KG1 (cell line): ENCODE measurements at places on chromosomes 12 and 14.

DNA sequence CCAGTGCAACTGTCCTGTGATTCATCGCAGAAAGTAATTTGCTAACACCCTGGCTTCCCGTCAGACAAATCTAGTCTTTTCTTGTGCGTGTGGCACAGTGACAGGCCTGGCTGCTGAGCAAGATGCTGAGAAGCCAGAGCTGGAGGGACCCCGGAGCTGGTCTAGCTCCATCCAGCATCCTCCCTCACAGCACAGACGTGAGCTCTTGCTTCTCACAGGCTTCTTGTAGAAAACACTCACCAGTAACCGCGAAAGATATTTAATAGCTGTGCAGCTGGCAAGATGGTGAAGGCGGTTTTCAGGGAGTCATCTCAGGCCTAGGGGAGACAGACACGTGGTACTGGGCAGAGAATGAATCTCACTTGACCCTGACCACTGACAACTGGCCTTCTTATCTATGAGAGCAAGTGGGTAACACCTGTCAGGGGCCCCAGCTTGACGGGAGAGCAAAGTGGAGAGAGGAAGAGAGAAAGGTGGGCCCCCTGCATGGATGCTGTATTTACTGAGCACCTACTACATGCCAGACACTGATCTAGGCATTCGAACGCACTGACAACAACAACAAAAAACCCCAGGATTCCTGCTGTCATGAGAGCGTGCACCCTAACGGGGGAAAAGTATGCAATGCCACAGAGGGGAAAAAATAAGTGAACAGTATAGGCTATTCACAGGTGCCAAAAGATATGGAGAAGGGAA lies 63.3 kb downstream of the CCDC88C start:
- DNase-seq, result no peak

DNA sequence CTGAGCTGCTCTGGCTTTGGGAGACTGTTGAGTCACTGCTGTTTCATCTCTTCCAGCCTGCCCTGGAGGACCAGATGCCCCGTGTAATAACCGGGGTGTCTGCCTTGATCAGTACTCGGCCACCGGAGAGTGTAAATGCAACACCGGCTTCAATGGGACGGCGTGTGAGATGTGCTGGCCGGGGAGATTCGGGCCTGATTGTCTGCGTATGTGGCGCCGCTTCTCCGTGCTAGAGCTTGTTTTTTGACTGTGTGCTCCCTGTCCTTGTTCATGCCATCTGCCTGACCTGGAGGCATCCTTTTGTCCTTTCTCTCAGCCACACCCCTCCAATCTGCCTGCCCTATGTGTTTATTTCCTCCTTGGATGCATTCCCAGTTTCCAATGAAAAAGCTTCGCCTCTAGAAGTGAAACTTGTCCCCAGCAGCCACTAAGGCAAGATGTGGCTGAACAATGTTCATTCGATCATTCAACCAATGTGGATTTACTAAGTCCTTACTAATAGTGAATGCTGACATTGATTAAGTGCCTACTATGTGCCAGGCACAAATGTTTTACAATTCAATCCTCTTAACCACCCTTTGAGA lies 98.6 kb downstream of the NT5DC3 start:
- no peak for DNase-seq

- DNase-seq, result no peak
These were observed 5.0 kb upstream of the NPAS3 start for GRCh38 chr14:32933629-32934072.

DNA sequence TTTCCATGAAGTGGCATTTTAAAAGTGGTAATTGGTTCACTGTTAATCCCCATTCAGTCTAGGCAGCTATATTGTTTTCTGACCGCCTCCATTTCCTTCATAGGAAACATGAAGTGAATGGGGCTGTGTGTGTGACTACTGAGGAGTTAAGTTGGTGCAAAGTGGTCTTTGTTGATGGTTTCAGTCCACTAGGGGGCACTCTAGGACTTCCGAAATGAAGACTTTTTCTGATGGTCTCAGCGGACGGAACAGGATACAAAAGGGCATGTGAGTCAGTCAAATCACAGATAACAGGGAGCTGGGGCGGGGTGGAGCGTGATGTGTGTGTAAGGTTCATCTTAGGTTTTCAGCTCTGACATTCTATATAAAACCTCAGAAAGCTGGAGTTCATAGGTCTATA lies 240.1 kb upstream of the OR4E1 start:
- peak; percentile 43 for DNase-seq

DNA sequence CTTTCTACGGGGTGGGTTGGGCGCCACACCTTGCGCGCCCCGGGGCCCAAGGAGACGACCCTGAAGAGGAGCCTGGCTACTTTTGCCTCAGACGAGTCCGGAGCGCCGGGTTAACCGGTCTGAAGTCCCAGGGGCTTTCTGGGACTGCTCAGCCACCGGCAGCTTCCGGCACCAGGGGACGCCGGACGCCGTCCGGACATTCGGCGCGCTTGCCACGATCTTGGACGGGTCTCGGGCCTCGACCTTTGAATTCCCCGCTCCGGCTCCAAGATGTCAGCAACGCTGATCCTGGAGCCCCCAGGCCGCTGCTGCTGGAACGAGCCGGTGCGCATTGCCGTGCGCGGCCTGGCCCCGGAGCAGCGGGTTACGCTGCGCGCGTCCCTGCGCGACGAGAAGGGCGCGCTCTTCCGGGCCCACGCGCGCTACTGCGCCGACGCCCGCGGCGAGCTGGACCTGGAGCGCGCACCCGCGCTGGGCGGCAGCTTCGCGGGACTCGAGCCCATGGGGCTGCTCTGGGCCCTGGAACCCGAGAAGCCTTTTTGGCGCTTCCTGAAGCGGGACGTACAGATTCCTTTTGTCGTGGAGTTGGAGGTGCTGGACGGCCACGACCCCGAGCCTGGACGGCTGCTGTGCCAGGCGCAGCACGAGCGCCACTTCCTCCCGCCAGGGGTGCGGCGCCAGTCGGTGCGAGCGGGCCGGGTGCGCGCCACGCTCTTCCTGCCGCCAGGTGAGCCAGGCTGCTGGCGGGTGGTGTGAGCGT lies at the start of gene ACOT4:
TSS of gene ACOT4 (plus strand) at position 184 of the 760 bp plus-strand sequence. CDS start at position 271, 87 bp downstream.
- DNase-seq, result no peak

DNA sequence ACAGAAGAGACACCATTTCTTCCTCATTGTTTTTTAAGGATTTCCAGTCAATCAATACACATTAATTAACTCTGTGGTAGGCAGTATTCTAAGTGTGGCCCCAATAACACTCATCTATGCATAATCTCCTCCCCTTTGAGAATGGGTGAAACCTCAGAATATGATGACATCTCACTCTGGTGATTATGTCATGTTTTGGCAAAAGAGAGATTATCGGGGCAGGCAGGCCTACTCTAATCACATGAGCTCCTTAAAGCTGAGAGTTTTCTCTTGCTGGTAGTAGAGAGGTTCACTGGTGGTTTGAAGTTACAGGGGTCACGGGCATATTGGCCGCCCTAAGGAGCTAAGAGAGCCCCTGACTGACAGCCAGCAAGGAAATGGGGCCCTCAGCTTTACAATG lies 7.1 kb upstream of the LGMN start:
- no peak for DNase-seq

- DNase-seq, result peak; percentile 46
These were observed 606.5 kb downstream of the GALC start for GRCh38 chr14:87386524-87386923.

- no peak for DNase-seq
These were observed 229.1 kb upstream of the RTL1 start for GRCh38 chr14:101132588-101132987.

DNA sequence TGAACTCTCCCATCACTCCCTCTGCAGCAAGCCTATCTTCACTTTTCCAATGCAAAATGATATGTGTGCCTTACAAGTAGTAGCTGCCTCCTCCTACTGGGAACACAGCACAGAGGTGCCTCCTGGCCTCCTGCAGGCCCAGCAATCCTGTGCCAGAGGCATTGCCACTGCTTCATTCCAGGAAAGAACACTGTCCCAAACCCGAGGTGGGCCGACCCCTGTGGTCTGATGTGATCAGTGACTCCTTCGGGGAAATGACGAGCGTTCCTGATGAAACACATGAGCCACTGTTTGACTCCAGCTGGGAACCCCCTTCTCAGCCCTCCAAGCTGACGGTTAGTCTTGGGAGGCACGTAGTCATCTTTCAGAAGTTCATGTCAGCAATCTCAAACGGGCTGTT lies 19.5 kb downstream of the PSMC1 start:
- no peak for DNase-seq

GRCh38 chr14:35883677-35884293 lies 57.6 kb downstream of the BRMS1L start:
- DNase-seq, result no peak

DNA sequence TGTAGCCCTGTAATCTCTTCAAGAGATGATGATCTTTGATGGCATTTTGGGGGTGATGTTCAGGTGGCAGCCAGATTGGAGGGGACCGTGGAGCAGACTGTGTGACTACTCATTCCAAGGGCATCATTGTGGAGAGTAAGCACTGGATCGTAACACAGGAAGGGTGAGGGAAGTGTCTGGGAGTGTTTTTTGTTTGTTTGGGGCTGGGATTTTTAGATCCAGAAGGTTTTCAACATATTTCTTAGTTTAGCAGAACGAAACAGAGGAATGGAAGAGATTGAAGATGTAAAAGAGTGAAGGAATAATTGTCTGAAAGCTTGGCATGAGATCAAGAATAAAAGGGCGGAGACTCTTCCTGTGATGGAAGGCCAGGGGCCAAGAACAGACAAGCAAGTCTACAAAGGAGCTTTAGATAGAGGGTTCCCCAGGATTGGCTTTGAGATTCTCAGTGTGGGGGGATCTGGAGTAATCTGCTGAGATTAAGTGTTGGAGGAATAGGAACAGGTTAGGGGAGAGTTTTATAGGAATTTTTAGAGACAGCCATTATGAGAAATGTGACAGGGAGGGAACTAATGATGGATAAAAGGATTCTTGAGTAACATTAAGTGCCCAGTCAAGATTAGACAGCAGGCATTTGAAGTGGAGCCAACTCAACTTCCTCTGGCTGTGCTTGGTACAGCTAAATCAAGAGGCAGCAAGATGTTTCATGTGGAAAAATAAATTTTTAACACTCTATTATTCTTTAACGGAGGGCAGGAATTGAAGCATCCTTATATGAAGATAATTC lies 79.7 kb upstream of the REP15 start:
- no peak for DNase-seq

DNA sequence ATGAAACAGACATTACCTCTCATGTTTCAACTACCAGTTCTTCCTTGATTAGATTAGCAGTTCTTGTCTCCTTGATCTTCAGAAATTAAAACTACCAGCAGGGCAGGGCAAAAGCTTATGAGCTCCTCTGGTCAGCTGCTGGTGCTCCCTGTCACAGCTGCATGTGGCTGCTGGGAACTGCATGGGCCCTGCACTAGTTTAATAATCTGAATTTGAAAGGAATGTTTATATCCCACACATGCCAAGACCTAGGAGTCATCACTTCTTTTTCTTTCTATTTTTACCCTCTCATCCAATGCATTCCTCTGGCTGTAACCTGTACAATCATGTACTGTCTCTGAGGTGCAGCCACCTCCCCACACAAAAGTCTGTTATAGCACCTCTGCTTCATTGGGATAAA lies 73.9 kb downstream of the ARMH4 start:
- no peak for DNase-seq

DNA sequence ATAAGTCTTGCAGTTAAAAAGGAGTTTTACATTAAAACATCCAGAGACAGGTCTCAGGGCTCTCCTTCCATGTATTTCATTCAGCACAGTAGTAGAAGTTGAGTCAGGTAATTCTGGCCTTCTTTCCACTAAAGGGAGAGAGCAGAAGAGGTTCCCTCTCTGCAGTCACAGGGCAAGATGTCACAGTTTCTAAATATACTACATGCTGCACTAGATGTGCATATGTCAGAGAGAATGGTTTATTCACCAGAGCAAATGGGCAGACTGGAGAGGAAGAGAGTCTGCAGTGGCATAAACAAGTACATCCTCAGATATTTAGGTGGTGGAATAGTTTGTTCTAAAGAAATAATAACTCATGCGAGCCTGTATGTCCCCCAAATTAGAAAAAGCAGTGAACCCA lies 132.0 kb downstream of the KICS2 start:
- no peak for DNase-seq

DNA sequence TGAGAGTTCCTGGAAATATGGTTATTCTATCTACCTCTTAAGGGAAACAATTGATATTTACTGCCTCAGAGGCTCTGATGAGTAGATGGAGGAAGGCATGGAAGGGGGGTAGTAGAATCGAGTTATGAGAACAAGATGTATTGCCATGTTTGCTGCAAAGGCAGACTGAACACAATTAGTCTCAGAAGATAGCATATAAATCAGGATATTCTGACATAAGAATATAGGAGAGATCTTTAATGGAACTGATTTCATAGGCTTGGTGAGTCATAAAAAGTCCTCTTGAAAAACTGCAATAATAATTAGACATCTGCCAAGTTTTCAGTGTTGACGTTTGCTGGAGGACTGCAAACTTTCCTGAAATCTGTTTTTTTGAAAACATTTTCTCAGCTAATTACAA lies 636.1 kb downstream of the TMTC2 start:
- DNase-seq, result no peak

- no peak for DNase-seq
These were observed 123.0 kb downstream of the CPNE8 start for GRCh38 chr12:38782359-38782758.

DNA sequence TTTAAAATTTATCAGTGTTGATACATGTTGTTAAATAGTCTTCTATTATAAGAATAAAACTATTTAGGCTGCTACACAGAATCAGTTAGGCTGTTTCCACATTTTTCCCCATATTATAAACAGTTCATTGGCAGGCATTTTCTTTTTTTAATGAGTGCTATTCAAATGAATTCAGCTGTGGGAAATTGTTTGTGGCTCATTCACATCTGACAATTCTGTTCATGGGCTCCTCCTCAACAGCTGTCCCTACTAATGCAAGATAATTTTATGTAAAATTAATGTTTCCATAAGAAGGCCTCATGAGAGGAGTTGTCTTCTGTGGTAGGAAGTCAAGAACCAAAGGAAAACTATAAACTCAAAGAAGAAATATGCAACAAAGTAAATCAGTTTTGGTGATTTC lies 218.0 kb downstream of the PPFIA2 start:
- no peak for DNase-seq

DNA sequence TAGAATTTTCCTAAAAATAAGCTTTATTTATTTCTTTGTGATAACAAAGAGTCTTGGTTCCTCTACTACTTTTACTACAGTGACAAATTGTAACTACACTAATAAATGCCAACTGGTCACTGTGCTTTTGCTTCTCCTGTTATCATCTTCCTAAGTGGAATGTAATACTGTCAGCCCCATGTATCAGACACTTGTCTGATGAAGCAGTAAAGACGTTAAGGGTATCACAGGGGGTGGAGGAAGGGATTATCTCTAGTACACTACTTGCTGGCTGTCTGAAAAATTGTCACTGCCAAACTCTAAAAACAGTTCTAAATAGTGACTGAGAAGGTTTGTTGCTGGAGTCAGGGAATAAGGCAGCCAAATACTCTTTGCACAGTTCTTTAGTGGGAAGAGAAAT lies 11.3 kb downstream of the ASB8 start:
- DNase-seq, result no peak
